ENCODE measurements at places on chromosomes 4 and X.

DNA sequence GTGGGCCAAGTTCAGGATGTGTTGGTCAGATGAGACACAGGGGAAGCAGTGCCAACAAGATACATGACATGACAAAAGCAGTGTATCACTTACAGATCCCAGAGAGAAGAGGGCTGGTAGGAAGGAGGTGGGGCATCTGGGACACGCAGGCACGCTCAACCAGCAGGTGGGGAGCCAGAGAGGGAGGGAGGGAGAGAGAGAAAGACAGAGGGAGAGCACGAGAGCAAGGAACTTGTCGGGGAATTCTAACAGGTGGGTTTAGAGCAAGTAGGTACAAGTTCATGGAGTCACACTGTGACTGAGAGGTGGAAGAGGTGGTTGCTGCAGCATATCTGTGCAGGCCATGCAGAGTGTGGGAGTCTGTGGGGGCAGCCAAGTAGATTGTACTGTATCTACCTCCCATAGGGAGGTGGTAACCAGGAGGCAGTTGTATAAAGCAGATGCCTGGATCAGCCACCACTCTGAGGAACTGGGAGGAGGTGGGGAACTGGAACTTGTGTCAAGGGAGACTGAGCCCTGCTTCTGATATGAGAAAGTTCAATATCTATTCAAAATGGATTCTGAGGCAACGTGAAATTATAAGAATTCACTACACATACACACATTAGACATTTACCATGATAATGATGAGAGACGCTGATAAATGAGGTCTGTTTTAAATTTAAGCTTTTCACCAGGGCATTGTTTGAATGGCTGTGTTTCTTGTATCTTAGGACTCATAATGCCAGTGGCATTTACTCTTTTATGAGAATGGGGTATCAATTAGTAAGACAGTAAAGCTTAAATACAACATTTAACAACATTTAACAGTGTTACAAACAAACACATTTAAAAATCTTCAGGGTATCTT, 43.7 kb downstream of the BBS12 start:
- no peak for DNase-seq

DNA sequence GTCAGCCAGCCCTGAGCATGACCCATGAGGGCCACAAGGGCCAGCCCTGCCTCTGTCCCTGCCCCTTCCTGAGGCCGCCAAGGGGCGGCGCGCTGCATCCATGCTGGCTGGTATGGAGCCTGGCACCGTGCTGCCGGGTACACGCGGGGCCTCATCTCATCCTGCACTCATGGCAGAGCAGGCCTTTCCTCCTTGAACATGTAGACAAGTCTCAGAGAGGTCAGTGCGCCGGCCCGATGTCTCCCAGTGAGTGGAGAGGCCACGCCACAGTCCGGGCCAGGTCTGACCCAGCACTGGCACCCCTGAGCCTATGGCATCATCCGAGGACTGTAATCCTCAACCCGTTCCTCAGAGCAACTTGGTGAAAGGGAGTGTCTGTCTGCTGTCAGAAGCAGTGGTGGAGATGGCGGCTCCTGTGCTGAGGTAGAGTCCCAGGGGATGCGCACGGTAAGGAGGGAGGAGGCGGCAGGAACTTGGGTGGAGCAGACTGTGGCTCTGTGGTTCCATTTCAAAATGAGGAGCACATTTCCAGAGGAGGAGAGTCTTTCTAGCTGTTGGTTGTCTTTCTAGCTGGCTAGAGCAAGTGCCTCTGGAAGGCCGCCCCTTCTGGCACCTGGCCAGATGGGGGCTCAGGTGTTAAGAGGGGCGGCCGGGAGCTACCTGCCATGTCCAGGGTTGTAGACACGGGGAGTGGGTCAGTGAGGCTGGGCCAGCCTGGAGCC, 32.8 kb downstream of the TRMT44 start:
- no peak for DNase-seq

DNA sequence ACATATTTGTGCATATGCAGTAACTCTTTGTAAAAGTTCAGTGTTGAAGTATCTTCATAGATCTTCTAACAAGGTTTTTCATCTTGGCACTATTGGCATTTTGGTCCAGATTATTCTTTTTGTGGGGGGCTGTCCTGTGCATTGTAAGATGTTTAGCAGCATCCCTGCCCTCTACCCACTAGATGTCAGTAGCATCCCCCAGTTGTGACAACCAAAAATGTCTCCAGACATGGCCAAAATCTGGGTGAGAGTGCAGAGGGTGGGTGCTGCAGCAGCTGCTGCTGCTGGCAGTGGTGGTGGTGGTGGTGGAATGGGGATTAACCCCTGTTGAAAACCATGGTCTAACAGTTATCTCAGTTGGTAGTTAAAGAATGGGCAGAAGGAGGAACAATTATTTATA, 370.0 kb downstream of the GPAT3 start:
- no peak for DNase-seq

DNA sequence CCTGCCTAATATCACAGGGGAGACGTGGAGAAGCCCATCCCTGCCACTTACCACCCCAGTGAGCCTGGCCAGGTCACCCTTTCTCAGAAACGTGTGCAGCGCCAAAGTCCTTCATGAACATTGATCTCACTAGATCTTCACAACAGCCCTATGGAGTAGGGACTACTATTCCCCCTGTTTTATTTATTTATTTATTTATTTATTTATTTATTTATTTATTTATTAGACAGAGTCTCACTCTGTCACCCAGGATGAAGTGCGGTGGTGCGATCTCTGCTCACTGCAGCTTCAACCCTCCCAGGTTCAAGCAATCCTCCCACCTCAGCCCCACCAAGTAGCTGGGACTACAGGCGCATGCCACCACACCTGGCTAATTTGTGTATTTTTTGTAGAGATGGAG, 61.8 kb downstream of the PPP2R2C start:
- no peak for DNase-seq

DNA sequence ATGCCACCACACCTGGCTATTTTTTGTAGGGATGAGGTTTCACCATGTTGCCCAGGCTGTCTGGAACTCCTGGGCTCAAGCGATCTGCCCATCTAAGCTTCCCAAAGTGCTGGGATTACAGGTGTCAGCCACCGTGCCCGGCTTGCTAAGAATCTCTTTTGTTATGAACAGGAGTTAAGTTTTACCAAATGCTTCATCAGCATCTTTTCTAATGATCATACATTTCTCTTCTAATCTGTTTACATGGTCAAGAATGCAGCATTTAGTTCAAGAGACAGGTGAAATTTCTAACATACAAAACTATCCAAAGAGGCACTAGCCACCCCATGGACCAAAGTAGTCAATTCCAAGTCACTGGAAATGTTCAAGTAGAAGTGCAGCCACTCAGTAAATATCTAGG, 52.5 kb upstream of the IQSEC2 start:
- no peak for DNase-seq

GRCh38 chr4:76511947-76512346, 76.9 kb downstream of the SHROOM3 start:
- no peak for DNase-seq

DNA sequence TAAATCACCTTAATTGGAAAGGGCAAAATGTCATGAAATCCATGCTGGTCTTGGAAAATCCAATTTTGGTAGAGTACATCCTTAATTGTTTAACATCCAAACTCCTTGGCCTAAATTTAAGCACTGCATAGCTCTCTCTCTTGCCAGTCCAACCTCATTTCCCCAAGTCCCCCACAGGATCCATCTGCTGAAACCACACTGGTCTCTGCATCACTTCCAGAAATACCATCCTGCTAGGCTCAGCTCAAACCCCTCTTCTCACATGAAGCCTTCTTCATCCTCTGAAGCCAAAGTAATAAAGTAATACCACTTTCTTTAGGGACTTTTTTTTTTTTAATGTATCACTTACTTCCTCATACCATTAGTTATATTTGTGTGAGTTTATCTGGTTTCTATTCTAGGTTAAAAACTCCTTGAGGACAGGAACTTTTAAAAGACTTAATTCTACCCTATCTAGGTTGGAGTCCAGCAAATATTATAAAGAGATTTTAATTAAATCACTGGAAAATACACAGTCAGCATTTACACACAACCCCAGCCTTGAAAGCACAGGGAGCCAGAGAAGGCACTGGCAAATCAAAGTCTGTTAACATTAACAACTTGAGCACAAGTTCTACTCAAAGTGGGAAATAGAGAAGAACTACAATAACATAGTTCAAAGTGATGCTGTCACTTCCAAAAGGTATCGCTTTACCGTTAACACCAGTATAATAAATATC, 16.7 kb upstream of the KLF3 start:
- DNase-seq: no peak

DNA sequence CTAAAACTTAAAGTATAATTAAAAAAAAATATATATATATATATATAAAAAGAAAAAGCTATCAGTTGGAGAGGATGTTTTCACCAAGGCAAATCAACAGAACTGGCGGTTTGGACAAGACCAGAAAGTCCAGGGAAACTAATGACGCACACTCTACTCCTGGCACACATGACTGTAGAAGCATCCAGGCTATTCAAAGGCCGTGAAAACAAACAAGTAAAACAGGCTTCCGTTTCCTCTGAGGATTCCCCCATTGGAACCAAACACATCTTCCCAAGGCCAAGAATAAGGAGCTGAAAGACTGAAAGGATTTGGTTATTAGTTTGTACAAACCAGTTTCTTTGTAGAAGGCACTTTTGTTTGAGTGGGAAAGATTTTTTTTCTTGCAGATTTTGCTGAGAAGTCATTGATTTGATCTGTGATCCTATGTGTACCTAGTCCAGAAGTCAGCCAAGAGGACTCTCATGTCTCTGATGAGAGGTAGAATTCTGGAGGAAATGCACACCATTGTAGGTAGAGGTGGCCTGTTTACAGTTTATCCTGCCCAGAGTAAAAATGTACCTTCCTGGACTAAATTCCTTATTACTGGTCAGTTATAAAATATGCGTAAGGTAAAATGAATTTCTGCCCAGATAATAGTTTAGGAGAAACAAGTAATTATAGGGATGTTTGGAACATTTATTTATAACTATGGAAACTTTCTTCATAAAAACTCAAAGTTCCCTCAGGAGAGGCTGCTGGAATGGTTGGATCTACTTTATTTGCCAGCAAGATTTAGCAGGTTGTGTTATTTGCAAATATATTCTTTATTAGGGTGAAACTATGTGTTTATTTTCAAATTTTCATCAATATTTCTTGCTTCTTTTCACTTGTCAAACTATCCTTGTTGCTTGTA, 66.5 kb downstream of the DMP1 start:
- DNase-seq: no peak

DNA sequence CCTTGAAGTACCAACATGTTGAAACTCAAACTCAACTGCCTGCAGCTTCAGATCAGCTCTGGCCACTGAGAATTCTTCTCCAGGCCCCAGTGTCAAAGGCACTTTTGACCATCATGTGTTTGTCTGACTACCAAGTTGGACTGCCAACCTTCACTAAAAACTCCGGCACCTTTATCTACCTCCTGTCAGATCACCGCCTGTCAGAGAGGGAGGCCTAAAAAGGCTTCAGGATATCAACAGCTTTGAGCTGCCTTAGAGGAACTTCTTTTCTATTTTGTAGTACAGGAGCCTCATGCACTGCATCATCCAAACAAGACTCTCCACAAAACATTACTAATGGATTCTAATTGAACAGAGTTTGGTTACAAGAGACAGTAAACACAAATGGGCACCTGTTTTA, 2.8 kb downstream of the ACSL1 start:
- no peak for DNase-seq

GRCh38 chrX:9903146-9903545, 64.0 kb upstream of the CLDN34 start:
- no peak for DNase-seq

DNA sequence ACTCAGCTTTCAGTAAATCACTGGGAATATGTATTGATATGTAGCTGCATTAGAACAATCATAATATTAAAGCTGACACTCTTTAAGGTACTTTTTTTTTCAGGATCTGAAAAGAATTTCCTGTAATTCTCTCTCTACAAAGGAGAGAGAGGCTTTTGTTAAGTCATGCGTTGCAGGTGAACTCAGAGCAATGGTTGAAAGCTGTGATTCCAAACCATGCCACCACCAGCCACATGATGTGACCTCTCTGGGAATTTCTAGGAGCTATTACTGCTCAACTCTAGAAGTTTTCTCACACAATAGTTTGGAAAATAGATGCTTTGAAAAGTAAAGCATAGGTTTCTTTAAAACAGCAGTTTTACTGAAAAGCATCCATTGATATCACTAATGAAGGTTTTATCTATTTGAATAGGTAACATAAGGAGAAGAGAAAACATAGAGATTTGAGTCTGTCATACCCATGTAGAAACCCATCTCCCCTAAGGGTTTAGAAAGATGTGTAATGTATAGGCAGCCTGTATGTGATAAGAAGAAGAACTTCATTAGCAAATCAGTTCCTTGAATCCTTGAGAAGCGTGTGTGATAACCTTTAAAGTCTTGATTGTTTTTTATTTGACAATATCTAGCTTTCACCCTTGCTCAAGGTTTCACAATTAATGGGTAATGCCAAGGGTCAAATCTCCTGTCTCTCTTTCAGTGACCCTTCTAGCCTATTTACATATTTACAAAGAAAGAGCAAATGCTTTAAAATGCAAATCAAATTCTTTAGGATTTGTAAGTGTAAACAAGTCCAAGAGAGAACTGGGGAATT, 161.0 kb upstream of the ANKRD50 start:
- DNase-seq: no peak

DNA sequence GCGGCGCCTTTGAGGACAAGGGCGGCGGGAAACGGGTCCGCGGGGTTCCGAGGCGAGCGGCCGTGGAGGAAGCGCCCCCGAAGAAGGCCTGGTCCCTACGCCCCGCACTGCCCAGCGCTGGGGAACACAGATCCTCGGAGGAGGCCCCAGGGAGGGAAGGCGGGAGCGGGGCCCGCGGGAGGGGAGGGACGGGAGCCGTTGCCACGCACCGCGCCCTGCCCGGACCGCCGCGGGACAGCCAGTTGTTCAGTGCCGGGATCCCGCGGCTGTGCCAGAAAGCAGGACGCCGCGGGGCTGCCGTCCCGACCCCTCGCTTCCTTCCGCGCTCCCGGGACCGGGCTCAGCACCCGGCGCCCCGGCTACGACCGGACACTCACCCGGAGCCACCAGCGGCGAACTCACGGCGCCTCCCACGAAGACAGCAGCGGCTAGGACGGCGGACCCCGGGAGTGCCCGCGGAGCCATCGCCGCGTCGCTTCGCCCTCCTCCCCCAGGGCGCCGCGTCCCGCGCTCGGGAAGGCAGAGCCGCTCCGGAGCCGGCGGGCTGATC, 278 bp downstream of the RELL1 start:
- DNase-seq: no peak

Data from lower leg skin (tissue), 4 donors.